ENCODE measurements at places on chromosomes 4 and X.

DNA sequence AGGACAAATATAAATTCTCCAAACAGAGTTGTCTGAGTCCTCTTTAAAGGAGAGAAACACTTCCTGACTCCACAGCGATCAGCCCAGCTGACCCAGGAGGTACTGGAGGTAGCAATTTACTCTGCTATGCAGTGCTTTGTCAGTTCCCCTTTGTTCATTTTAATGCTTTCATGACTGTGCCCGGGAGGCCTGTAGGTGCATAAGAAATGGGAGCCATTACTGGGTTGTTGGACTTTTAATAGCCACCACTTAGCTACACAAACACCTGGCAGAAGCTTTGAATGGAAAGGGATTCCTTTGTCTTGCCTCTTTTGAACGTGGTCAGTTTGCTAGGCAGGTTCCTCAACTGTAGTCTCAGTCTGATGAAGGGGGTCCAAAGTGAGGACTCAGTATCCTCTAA lies 59.0 kb upstream of the AFF2 start:
- no peak for DNase-seq

GRCh38 chr4:109979920-109980717 lies 67.4 kb downstream of the EGF start:
- no peak for DNase-seq

- no peak for DNase-seq
Measured at GRCh38 chr4:73822812-73823504, 13.5 kb upstream of the CXCL6 start.

- DNase-seq = no peak
Measured at GRCh38 chr4:4871242-4871572, 11.7 kb downstream of the MSX1 start.

DNA sequence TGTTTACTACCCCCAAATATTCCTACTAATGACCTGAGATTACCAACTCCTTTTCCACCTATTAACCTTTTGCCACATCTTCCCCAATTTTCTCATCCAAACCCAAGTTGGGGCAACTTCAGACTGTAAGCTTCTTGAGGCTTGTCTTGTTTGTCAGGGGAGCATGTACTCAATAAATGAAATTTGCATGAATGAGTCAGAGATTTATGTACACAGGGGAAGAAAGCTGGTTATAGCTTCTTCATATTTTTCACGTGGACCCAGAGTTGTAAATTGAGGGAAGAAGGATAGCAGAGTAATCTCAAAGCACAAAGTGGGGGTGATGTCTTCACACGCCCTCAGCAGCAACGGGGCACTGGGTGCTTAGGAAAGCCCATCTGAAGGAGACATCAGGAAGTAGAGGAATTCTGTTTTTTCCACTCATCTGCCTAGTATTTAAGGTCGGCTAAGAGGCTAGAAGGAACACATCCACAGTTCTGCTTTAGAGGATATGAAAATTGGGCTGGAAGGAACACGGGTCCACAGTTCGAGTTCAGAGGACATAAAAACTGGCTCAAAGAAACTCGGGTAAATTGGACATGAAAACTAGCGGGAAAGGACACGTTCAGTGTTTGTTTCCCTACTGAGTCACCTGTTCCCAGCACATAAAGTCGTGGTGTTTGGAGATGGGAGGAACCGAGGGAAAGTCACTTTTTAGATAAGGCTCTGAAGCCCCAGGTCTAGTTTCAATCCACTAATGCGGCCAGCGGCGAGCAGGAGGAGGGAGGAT lies 696 bp upstream of the CA5B start:
- DNase-seq = no peak

DNA sequence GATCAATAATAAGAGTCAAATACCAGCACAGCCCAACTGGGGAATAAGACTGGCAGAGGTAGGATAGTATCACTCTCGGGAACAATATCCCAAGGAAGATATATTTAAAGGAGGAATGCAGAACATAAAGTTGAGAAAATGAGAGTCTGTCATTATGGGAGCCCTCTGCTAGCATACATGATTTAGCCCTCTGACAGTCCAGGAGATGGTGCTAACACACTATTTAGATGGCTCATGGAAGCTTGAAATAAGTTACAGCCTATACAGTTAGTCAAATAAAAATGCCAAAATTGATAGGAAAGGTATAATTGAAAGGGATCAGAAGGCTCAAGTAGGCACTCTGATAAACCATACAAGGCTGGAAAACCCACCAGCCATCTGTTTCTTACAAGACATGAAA lies 201.0 kb upstream of the NEIL3 start:
- DNase-seq = no peak
